Right lobe of liver (tissue), 6 donors: ENCODE measurements at places on chromosomes 11 and 22.

GRCh38 chr11:789943-790342 is at the start of gene CEND1:
TSS of gene CEND1 (minus strand) at chr11:790090. CDS start at chr11:788576, 1,514 bp downstream.
- DNase-seq, result no peak

DNA sequence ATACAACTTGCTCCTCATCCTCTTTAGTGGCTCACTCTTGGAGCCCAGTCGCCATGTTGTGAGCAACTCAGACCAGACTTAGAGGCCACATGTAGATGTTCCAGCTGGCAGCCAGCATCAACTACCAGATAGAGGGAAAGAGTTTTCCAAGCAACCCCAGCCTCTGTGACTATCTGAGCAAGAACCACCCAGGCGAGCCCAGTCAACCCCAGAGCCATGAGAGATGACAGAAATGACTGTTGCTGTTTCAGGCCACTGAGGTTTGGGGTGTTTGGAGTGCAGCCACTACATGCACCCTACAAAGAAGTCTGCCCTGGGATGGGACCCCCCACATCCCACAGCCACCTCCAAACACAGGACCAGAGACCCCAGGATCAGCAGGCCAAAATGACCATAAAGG is 24.8 kb upstream of the CLDN5 start:
- no peak for DNase-seq

DNA sequence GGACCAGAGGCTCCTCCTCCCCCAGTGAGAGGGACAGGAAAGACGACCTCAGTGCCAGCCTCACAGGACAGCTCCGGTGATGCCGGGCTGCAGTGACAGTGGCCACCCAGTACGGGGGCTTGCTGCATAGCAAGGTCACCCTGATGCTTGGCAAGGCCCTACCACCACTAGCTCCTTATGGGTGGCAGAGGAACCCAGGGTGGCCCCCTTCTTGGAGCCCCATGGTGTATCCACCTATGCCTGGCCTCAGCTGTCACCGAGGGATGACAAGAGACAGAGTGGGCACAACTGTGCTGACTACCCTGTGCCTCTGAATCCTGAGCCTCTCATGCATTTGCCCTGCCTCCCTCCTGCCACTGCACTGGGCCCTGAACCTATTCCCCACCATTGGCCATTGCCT is 809.2 kb downstream of the TBC1D22A start:
- peak; percentile 26 for DNase-seq

- no peak for DNase-seq
Measured at GRCh38 chr11:110447897-110448745, 18.4 kb downstream of the FDX1 start.

DNA sequence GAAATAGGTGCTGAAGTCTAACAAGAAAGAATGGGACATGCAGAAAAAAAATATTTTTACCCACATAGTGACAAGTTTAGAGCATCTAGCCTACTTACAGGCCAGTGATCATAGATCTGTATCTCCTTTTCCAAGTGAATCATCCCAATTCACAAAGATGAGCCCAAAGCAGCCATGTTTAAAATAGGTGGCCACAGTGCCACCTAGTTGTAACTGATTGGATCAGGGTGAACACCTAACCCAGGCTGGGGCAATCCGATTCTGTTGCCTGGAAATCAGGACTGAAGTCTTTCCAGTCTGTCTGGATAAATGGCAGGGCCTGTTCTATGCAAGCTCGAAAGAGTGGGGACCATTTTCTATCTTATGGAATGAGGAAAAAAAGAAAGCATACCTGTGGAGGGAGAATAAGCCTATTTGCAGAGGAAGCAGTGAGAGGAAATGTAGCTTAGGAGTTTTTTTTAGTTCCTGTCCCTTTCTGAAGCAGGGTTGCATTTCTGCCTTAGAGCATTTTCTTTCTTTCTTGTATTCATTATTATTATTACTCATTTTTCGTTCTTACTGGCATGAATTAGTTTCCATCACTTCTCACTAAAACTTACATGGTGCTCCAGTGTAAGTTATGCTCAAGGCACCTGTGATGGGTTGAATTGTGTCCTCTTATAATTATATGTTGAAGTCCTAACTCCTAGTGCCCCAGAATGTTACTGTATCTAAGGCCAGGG is 113.2 kb upstream of the RAG2 start:
- DNase-seq, result no peak

- peak; percentile 68 for DNase-seq
Measured at GRCh38 chr11:65426839-65427690, 4.5 kb downstream of the NEAT1 start.

GRCh38 chr11:70314730-70315129 is 44.2 kb downstream of the PPFIA1 start:
- DNase-seq, result no peak

- no peak for DNase-seq
Measured at GRCh38 chr11:75565916-75566762, 4.1 kb downstream of the SERPINH1 start.

DNA sequence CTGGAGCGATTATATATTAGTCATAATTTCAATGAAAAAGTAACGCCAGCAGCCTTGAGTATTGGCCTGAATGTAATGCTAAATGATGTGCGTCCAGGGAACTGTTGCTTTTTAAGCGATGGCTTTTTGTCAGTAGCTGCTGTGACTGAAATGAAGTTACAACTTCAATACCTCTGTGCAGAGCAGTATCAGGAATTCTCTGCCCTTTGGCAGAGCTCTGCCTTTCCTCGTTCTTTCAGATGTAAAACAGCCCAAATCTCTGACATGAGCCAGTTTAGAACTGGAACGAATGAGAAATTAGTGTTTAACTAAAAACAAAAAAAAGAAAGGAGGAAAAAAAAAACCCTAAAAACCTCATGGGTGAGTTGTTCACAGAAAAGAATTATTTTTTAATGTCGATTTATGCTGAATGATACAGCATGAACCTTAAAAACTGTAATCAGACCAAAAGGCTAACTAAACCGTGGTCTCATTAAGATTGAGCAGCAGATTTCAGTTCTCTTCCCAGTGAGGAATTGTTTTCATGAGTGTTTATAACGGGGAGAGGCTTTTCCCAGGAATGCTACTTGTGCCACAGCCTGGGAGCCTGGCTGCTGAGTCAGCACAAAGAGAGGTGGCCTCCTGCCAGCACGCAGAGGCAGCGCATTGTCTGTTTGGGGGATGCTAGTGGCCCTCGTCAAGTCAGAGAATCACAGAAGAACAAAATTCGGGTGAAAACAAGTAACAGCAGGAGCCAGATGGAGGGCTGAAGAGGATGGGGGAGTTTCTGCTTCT is 146.2 kb upstream of the RASSF10 start:
- peak; percentile 63 for DNase-seq

GRCh38 chr22:48569476-48570233 is 1258.0 kb downstream of the BRD1 start:
- DNase-seq, result no peak

GRCh38 chr11:108873310-108873709 is 208.4 kb downstream of the DDX10 start:
- DNase-seq, result no peak

DNA sequence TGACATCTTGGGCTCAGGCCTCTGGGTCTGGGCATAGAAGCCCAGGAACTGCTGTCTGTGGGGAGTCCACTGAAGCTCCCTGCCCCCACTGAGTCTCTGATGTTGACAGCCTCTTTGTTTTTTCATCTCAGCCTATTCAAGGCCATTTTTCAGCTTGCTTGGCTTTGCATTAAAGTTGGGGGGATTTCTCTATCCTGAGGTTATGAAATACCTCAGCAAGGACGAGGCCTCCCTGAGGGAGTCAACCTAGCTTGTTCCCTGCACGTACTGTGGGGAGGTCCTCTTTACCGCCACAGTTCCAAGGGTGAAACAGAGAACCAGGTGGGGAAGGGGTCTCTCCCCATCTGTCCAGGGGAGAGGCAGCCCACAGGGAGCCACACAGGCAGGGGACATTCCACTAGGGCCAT is 8.4 kb downstream of the KCNQ1OT1 start:
- no peak for DNase-seq

DNA sequence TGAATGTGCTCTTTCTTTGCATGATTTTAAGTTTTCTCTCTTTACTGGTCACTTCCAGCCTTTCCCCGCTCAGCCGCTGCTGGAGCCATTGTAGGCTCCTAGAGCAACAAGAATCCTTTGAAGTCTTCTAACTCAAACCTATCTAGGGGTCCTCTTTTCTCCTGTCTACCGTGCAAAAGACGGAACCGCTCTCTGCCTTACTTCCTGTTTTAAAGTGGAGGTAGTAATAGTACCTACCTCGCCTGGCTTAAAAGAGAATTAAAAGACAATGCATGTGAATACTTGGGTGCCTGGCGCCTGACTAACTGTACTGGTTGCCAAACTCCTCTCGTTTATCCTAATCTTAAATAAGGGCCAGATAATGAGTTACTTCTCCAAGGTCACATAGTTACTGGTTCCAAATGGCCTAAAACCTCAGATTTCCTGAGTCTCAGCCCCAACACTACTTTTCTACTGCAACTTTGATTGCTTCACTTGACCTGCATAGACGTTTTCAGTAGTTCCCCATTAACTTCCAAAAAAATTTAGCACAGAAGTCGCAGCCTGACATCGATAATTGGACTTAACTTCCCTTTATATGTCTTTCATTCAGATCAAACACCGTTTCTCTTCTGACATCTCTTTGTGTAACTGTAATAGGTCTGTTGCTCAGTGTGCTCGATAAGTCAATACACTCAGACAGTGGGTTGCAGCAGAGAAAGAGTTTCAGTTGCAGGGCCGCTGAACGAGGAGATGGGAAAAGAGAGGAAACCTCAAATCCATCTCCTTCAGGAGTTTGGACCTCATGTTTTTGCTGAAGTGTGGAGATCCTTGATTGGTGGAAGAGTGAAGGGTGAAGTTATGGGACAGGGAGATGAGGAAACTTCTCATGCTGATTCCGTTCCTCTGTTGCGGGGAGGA is 891 bp downstream of the SAMM50 start:
- DNase-seq, result no peak

- DNase-seq, result no peak
Measured at GRCh38 chr11:407651-408123, 7.1 kb downstream of the SIGIRR start.

- no peak for DNase-seq
Measured at GRCh38 chr11:13680501-13681264, 12.2 kb downstream of the FAR1 start.

DNA sequence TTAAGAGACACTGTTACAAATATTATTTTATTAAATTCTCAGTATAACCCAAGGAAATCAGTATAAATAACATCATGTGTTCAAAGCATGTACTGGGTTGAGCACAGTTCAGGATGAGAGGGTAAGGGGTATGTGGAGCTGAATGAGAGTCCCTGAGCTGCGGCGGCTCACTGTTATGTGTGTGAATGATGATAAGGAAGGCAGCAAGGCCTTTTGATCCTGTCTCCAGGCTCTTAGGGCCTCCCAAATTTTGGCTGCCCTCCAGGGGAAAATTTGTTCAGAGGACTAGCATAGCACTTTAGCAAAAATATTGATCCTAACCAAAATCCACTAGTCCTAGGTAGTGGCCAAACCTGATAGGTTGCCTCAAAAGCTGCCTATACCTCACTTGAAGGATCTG is 86.1 kb upstream of the SPON1 start:
- DNase-seq, result no peak

DNA sequence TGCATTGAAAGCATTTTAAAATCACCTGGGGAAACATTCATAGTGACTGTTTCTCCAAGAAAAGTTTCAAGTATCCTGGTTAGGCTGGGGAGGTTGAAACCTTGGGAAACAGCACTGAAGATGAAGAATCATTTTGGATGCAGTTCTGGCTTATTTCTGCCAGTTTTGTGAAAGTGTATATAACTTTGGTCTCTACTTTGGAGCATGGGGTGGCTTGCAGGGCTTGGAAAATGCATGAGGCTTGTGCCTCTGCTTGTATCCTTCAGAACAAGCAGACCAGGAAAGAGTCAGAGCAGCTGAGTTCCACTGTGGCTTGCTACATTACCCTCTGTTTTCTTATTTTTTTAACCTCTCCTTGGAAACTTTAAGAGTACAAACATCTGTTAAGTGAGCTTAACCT is 19.5 kb downstream of the SLC5A12 start:
- no peak for DNase-seq
